ENCODE measurements at places on chromosomes 1 and 21. TPM values are rescaled to one million over a fixed set of nuclear protein-coding genes. Genes with fewer than 3 reads are reported as not detected.
A peak's percentile ranks its signal among the peaks of the same experiment; 100 is the strongest.

GRCh38 chr1:223628233-223629125 lies 37.0 kb downstream of the CAPN8 start:
- H3K27ac ChIP-seq = no peak overlapping the region
- no peak for DNase-seq
- no peaks in the 10 kb centered on the region for H3K36me3 ChIP-seq
- no peak overlapping the region for H3K4me3 ChIP-seq
- H3K4me1 ChIP-seq = no peaks in the 10 kb centered on the region
- no peaks in the 10 kb centered on the region for H3K27me3 ChIP-seq

- H3K4me3 ChIP-seq = no peak overlapping the region
- no peaks in the 10 kb centered on the region for H3K36me3 ChIP-seq
- no peaks in the 10 kb centered on the region for H3K4me1 ChIP-seq
- no peak overlapping the region for H3K27ac ChIP-seq
Measured at GRCh38 chr1:230631477-230631876, 10.8 kb upstream of the COG2 start.

- no peaks in the 10 kb centered on the region for H3K36me3 ChIP-seq
- H3K4me3 ChIP-seq = no peak overlapping the region
- H3K27me3 ChIP-seq = no peaks in the 10 kb centered on the region
- H3K4me1 ChIP-seq = peaks cover 6% of the 10 kb centered on the region
- DNase-seq = no peak
Measured at GRCh38 chr1:23989263-23989662, 9.1 kb upstream of the SRSF10 start.

The TINAGL1 gene
- 6.1 TPM for total RNA-seq

DNA sequence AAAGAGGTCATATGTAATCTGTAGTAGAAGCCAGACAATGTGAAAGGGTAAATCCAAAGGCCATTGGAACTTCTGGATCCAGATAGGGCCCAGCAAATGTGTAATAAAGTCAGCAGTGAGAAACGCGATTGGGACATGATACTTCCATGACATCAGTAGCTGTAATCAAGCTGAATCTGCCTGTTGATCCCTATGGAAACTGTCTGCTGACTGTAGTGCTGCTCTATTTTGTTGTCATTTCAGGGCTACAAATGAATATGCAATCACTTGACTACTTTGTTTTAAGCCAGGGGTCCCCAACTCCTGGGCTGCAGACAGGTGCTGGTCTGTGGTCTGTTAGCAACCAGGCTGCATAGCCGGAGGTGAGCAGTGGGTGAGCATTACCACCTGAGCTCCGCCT lies 46.0 kb upstream of the RHOU start:
- no peaks in the 10 kb centered on the region for H3K27me3 ChIP-seq
- H3K4me3 ChIP-seq = no peak overlapping the region
- peaks cover 4% of the 10 kb centered on the region for H3K4me1 ChIP-seq

The CCT3 gene
- total RNA-seq = 451 TPM

DNA sequence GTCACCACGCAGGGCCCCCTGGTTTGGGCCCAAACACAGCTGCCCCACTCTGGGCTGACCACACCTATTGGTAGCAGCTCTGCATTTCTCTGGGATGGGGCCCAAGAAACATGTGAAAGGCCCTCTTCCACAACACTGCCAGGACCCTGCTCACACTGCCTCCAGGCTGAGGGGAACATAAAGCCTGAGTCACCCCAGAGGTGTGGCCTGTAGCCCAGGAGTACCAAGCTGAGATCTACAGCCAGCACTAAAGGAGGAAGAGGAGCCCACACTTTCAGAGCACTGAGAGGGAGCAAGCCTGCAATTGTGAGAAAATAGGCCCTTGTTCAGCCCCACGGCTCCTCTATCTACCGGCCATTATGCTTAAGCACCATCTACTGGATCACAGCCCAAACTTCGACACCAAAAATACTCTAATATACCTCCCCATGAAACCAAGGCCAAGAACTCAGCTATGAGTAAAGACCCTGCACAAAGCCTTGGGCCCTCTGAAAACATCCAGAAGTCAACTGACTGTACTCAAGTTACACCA lies 14.4 kb upstream of the OR2T10 start:
- no peak for DNase-seq
- H3K4me3 ChIP-seq = no peak overlapping the region
- no peak overlapping the region for H3K27ac ChIP-seq
- no peaks in the 10 kb centered on the region for H3K36me3 ChIP-seq
- H3K27me3 ChIP-seq = no peaks in the 10 kb centered on the region

The SELL gene
- total RNA-seq = 0.31 TPM

The DCST2 gene
- 0.13 TPM for total RNA-seq

DNA sequence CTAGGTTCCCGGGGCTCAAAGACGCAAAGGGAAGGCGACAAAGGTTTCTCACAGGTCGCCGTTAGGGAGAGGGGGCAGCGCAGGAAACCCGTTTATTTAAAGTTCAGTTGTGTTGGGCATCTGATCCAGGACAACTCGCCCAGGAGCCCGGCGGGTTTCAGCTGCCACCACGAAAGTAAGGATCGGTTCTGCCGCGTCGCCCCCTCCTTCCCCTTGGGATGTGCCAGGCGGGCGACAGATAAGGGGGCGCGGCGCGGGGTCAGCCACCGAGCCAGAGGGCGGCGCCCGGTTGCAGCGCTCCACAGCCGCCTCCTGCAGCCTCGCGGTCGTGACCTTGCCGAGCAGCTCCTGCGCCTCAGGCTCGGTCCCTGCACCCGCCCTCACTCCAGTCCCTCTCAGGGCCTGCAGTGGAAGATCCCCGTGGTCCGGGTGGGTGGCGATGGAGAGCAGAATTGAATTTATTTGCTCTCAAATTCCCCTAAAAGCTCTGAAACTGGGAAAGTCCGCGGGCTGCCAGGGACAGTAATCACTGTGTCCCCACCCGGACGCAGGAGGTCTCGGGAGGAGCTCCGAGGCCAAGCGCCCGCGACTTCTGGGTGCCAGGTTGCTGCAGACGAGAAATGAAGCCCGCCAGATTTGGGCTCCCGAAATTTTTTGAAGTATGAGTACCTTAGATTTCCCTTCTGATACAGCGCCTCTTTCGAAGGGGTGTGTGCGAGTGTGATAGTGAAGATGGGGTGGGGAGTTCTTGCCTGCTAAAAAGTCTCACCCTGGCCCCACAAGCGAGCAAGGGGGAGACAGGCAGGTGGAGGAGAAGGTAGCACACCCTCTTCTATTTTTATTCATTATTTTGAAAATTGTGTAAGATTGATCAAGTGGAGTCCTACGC lies 28.4 kb upstream of the NFIA start:
- peak overlapping the region; percentile 54 for H3K4me3 ChIP-seq
- H3K27me3 ChIP-seq = no peaks in the 10 kb centered on the region
- no peaks in the 10 kb centered on the region for H3K36me3 ChIP-seq
- peaks cover 46% of the 10 kb centered on the region for H3K4me1 ChIP-seq
- DNase-seq = no peak
- H3K27ac ChIP-seq = peak overlapping the region; percentile 57

The HLX gene
- total RNA-seq = 0.39 TPM

GRCh38 chr1:9842781-9843575 lies 19.2 kb upstream of the CLSTN1 start:
- H3K4me3 ChIP-seq = no peak overlapping the region
- no peak for DNase-seq
- no peaks in the 10 kb centered on the region for H3K36me3 ChIP-seq
- H3K27ac ChIP-seq = no peak overlapping the region
- peaks cover 16% of the 10 kb centered on the region for H3K4me1 ChIP-seq

DNA sequence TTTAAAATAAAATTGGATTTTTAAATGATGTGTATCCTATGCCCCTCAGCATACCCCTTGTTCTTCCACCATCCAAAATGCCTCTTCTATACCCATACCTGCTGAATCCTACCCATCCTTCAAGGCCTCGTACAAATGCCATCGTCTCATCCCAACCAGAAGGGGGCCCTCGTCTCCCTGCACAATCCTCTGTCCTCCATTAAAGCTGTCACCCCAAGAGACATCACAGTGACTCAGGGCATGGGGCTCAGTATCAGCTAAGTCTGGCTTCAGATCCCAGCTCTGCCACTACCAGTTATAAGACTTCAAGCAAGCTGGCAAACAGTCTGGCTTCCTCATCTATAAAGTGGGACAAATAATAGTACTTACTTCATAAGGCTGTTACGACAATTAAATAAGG lies 23.8 kb downstream of the IGFN1 start:
- H3K27me3 ChIP-seq = no peaks in the 10 kb centered on the region
- DNase-seq = no peak
- H3K27ac ChIP-seq = no peak overlapping the region
- no peaks in the 10 kb centered on the region for H3K4me1 ChIP-seq

- no peak for DNase-seq
- no peak overlapping the region for H3K27ac ChIP-seq
- peaks cover 2% of the 10 kb centered on the region for H3K27me3 ChIP-seq
- no peaks in the 10 kb centered on the region for H3K36me3 ChIP-seq
- H3K4me3 ChIP-seq = no peak overlapping the region
Measured at GRCh38 chr1:6704746-6705145, 3.1 kb upstream of the DNAJC11 start.

- H3K4me3 ChIP-seq = no peak overlapping the region
- no peak for DNase-seq
- no peaks in the 10 kb centered on the region for H3K36me3 ChIP-seq
- H3K4me1 ChIP-seq = no peaks in the 10 kb centered on the region
- H3K27me3 ChIP-seq = no peaks in the 10 kb centered on the region
Measured at GRCh38 chr21:28851645-28852044, 141.0 kb downstream of the LTN1 start.

DNA sequence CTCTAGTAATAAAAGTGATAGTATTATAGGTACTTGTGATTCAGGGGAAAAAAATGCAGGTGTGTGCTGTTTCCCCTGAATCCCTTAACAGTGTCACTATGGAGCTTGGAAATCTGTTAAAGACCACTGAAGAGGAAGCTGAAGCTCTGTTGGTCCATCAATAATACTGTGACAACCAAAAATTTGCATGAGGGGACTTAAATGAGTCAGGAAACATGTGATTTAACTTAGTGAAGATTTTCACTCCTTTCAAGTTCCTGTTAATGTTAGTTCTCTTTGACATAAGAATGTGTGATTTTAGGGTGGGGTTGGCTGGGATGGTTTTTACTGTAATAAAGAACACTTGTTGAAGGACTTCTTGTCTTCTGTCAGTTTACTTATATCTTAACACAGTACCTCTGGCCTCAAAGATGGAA lies 32.0 kb downstream of the VANGL2 start:
- no peak for DNase-seq
- H3K4me3 ChIP-seq = no peak overlapping the region
- H3K27me3 ChIP-seq = no peaks in the 10 kb centered on the region
- no peaks in the 10 kb centered on the region for H3K36me3 ChIP-seq
- no peak overlapping the region for H3K27ac ChIP-seq

DNA sequence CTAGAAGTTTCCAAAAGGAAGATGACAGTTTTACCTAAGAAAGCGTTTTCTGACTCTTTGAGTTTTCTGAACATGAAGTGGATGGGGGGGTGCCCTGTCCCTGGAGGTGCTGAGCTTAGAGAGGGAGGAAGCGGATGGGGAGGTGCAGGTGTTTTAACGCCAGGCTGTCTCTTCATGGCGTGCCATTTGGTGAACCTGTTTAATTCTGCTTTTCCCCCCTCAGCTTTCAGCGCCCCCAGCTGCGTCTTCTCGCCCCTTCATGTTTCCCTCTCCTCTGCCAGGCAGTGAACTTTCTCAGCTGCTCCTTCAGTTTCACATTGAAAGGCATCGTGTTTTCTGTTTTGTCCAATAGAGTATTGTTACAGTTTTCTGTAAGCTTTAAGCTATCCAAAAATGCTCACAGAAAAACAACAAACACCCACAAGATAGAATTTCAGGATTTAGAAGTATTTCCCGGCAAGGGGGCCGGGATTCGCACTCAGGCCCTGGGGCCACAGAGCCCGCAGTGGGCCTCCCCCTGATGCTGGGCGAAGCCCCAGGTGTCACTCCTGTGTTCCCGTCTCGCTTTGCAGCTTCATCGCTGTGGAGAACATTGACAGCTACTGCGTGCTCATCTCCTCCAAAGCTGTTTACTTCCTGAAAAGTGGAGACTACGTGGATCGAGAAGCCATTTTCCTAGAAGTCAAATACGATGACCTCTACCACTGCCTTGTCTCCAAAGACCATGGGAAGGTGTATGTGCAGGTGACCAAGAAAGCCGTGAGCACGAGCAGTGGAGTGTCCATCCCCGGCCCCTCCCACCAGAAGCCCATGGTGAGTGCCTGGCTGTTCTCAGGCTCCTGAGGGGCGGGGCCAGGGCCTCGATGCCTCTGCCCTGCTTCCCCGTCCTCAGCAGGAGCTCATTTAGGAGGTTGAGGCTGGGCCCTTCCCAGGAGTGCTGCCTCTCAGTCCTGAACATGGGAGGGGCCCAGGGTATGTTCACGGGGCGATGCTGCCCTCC lies 111.4 kb downstream of the DHRS3 start:
- no peaks in the 10 kb centered on the region for H3K27me3 ChIP-seq
- H3K4me1 ChIP-seq = no peaks in the 10 kb centered on the region
- H3K36me3 ChIP-seq = no peaks in the 10 kb centered on the region
- peak overlapping the region; percentile 18 for H3K27ac ChIP-seq
- no peak overlapping the region for H3K4me3 ChIP-seq
- DNase-seq = no peak

The NSL1 gene
- 21.8 TPM for total RNA-seq

The TGFB2 gene
- total RNA-seq = 58.9 TPM

The C1orf87 gene
- total RNA-seq = not detected

The PLA2G2F gene
- not detected for total RNA-seq

DNA sequence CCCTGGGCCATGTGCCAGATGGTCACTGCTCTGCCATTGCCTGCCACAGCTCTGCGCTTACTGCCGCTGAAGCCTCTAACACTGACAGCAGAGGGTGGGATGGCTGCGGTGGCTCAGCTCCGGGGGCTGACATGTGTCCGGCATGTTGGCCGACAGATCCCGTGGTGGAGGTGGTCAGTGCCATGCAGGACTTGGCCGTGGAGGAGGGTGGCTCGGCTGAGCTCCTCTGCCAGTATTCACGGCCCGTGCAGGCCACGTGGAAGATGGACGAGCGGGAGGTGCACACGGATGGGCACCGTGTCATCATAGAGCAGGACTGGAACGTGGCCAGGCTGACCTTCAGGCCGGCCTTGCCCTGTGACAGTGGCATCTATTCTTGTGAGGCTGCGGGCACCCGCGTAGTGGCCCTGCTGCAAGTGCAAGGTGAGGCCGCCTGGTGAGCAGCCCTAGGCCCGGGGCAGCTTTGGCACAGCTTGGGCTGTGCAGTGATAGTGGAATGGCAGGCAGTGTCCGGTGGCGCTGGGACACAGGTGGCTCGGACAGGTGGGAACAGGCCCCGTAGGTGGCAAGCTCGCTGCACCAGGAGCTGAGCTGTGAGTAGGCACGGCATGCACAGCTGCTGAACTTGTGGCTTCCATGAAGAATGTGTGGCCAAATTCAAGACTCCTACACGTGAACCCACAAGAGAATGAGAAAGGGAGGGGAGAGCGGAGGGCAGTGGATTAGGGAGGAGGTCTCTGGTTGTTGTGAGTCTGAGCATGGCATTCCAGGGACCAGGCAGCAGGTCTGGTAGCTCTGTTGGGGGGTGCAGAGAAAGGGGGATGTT lies 91.8 kb downstream of the TRIM11 start:
- no peak overlapping the region for H3K27ac ChIP-seq
- no peaks in the 10 kb centered on the region for H3K36me3 ChIP-seq
- H3K4me3 ChIP-seq = no peak overlapping the region
- H3K27me3 ChIP-seq = no peaks in the 10 kb centered on the region
- DNase-seq = no peak
- no peaks in the 10 kb centered on the region for H3K4me1 ChIP-seq

The KLF18 gene
- not detected for total RNA-seq

- H3K4me1 ChIP-seq = no peaks in the 10 kb centered on the region
- H3K27ac ChIP-seq = no peak overlapping the region
- no peak for DNase-seq
- H3K4me3 ChIP-seq = no peak overlapping the region
- H3K27me3 ChIP-seq = no peaks in the 10 kb centered on the region
- H3K36me3 ChIP-seq = no peaks in the 10 kb centered on the region
Measured at GRCh38 chr1:109769330-109770078, 5.8 kb upstream of the EPS8L3 start.

The SPATA45 gene
- total RNA-seq = not detected
